ENCODE measurements at places on chromosomes 2 and 18.

DNA sequence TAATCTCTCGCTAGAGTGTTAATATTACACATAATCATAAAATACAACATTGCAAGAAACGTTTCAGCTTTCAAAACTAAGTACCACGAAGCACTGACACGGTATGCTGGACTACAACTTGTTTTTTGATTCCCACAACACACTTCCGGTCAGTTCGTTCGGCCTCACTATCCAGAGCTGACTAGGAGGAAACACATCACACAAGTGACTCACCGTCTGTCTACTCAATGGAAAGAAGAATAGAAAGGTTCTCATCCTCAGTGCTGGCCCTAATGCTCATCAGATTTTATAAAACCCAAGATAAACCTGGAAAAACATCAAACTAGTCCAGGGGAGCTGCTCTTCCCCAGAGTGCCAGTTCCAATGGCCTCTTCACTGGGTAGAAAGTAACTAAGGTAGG lies 42.9 kb downstream of the ZNF385B start:
- H3K4me1 ChIP-seq = no peaks in the 10 kb centered on the region
- no peak for DNase-seq
- no peak overlapping the region for H3K27ac ChIP-seq

GRCh38 chr2:241753493-241753892 lies 19.1 kb downstream of the D2HGDH start:
- no peak overlapping the region for H3K4me3 ChIP-seq
- no peak for DNase-seq
- peaks cover 12% of the 10 kb centered on the region for H3K36me3 ChIP-seq
- H3K27me3 ChIP-seq = no peaks in the 10 kb centered on the region
- H3K4me1 ChIP-seq = no peaks in the 10 kb centered on the region

DNA sequence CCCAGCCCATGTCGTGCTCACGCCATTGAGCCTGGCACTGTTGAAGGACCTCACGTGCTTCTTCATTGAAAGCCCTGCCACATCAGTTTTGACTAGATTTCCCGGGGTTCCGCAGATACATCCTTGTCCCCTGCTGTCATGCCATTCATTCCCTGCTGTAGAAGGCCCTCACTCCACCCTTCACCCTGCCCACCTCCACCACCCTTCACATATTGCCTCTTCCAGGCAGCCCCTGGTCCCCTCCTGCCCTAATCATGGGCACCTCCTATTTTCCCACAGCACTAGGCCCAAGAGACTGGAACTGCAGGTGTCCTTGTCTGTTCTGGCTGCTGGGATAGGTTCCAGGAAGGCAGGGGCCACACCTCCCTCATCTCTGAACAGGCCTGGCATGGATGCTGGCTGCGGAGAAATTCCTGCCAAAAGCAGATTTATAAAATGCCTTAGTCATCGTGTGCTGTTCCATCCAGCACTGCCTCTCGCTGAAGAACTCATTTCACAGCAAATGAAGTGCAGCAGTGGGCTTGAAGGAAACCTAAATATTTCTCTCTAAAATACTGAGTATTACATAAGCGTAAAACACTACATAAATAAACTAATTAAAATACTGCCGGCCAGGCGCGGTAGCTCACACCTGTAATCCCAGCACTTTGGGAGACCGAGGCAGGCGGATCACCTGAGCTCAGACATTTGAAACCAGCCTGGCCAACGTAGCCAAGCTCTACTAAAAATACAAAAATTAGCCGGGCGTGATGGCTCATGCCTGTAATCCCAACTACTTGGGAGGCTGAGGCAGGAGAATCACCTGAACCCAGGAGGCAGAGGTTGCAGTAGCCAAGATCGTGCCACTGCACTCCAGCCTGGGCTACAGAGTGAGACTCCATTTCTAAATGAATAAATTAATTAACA lies 38.4 kb downstream of the EIF4E2 start:
- H3K36me3 ChIP-seq = peaks cover 3% of the 10 kb centered on the region
- no peak overlapping the region for H3K27ac ChIP-seq
- no peak for DNase-seq
- H3K4me1 ChIP-seq = peaks cover 5% of the 10 kb centered on the region

DNA sequence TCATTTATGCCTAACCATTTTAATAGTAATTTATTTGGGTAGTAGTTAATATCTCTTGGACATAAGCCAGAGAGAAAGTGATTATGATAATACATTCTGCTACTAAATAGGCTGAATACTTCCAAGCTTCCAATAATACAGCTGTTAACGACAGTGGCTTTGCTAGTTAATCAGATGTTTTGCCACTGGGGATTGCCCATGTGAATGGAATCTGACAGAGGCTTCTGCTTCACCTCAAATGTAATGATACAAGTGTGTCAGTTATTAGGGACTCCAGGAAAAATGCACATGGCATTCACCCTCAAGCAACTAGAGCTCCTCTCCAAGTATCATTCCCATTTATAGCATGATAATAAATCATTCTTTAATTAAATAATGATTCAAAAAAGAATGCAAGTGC lies 185.0 kb upstream of the TMEFF2 start:
- H3K4me3 ChIP-seq = no peak overlapping the region
- H3K36me3 ChIP-seq = no peaks in the 10 kb centered on the region
- no peak overlapping the region for H3K27ac ChIP-seq
- no peaks in the 10 kb centered on the region for H3K27me3 ChIP-seq
- DNase-seq = no peak

DNA sequence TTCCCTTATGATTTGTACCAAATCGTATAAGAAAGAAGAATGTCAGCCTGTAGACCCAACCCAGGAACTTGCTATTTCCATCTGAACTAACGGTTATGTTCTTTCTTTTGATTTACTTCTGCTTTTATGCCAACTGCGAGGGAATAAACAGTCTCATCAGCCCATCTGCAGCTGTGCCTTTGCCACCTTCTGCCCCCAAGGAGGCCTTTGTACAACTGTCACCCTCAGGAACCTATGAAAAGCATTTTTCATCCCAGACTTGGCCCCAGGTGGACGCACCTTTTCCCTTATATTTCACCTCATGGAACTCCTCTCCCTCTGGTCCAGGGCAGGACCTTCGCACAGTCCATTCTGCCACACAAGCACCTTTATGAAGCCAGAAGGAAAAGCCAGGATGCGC lies 109.8 kb downstream of the AOX1 start:
- no peak for DNase-seq
- no peaks in the 10 kb centered on the region for H3K36me3 ChIP-seq
- no peaks in the 10 kb centered on the region for H3K4me1 ChIP-seq
- no peak overlapping the region for H3K4me3 ChIP-seq

DNA sequence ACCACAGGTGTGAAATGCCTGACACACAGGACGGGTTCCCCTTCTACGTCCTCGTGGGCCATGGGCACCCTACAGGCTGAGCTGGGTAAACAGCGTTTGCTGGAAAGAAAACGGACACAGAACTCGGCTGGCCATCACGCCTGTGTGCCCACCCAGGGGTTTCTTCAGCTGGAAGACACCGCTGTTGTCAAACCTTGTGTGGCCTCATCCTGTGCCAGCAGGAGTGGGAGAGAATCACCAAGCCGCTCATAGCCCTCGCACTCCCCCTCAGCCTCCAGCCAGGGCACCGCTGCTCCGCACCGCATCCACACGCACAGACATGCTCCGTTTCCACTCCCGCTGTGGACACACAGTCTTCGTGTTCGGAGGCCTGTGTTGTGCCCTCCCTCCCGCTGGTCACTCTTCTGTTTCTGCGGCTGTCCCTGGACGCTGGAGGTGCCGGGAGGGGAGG lies 161.4 kb downstream of the PXDN start:
- H3K27ac ChIP-seq = no peak overlapping the region
- no peak for DNase-seq
- H3K4me1 ChIP-seq = no peaks in the 10 kb centered on the region
- H3K36me3 ChIP-seq = no peaks in the 10 kb centered on the region

GRCh38 chr18:22840606-22841144 lies 92.5 kb upstream of the RBBP8 start:
- H3K4me3 ChIP-seq = no peak overlapping the region
- H3K36me3 ChIP-seq = no peaks in the 10 kb centered on the region
- peaks cover 1% of the 10 kb centered on the region for H3K27me3 ChIP-seq
- peak overlapping the region; percentile 39 for H3K27ac ChIP-seq
- DNase-seq = no peak

Data from activated naive CD4-positive, alpha-beta T cell treated with anti-CD3 and anti-CD28 coated beads, Interleukin-2, amount 10 ng/mL, durations not matched to agents 7 days and 5 days (primary cell).